ENCODE measurements at places on chromosomes 5 and 9.

DNA sequence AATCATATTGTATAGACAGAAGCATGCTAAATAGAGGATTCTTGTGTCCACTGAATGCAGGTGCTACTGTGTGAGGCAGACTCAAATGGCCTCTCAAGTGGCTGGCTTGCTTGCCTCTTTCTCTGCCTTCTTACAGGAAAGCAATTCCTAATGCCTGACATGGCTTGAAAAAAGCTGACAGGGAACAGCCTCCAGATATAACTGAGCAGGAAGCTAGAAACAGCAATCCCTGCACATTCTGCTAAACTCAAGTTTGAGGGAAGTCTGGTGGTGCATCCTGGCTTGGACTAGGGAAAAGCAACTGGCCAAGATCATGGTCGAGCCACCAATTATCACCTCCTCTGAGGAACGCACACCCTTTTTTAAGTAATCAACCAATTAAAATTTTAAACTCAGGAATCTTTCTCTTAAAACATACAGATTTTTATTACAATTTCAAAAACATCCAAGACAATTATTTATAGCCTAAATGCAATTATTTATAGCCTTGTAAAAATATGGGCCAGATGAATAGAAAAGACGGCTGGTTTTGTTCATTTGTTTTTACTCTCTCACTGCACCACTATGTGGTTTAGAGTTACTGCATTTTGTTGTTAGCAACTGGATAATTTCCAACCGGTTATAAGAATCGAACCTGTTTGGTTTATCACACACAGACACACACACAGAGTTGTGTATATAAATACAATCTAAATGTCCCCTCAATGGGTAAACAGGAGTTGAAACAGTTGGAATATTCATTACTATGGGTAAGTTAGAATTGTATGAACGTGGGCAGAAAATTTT, 290.9 kb upstream of the ANKRD55 start:
- DNase-seq, result no peak

GRCh38 chr9:115766370-115766955, 387.1 kb upstream of the PAPPA start:
- no peak for DNase-seq

DNA sequence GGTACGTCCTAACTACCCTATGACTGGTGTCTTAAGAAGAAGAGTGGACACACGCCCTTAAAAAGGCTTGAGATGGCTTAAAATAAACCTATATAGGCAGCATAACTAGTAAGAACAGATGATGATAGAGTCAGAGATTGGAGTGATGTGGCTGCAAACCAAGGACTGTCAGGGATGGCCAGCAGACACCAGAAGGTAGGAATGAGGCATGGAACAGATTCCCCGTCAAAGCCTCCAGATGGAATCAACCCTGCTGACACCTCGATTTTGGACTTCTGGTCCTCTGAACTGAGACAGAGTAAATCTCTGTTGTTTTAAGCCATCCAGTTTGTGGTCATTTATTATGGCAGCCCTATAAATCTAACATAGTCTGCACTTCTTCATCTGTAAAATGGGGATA, 7.4 kb downstream of the TMOD1 start:
- no peak for DNase-seq

DNA sequence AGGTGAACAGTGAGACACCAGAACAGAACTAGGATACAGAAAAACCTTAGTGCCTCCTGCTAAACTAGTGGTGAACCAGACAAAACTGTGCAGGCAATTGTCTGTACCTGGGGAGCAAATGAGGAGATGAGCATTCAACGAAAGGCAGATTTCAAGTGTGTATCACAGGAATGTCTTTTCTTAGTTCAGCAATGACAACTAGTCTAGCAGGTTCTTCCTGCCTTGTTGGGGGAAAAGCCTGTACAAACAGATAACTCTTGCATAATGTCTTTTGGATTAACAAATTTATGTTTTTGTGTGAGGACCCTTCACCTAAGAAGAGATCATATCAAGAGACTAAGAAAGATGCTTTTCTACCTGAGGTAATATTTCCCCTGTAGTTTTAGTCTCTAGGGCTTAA, 21.8 kb upstream of the DENND4C start:
- no peak for DNase-seq

DNA sequence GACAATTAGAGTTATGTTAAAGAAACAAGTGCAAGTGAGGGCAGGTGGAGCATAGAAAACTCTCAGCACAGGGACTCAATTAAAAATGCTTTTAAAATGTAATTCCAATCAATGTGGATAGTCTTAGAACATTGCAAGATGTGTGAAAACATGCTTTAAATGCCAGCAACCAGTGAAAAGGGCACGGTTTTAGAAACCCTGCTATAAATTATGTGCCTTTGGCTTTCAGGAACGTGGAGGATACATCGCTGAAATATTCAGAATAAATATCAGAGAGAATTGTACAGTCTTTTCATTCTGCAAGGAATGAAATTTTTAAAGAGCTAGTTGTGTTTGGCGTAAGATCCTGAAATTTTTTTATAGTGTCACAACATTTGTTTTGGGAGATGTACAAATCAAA, 101.1 kb downstream of the TLE4 start:
- DNase-seq, result no peak

DNA sequence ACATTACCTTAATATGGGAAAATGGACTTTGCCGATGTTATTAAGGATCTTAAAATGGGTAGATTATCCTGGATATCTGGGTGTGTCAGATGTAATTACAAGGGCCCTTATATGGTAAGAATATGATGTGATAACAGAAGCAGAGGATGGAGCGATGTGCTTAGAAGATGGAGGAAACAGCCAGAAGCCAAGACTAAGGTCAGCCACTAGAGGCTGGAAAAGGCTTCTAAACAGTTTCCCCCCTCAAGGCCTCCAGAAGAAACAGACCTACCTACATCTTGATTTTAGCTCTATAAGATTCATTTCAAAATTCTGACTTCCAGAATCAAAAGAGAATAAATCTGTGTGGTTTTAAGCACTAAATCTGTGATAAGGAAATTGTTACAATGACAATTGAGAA, 131.9 kb downstream of the CAAP1 start:
- DNase-seq, result no peak

DNA sequence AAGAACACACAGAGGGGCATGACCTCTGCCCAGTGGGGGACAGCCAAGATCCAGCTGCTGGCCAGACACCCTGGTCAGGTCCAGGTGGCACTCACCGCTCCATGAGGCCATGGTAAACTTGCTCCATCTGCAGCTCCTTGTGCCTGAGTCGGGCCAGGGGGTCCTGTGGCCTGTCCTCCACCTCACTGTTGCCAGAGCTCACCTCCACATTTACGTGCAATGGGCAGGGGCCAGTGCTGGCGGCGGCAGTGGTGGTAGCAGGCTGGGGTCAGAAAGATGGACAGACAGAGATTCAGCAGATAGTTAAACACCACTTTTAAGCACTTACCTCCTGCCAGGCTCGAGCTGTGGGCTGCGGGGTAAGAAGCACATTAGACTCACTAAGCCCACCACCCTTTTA, 28.0 kb downstream of the AKNA start:
- DNase-seq, result no peak

DNA sequence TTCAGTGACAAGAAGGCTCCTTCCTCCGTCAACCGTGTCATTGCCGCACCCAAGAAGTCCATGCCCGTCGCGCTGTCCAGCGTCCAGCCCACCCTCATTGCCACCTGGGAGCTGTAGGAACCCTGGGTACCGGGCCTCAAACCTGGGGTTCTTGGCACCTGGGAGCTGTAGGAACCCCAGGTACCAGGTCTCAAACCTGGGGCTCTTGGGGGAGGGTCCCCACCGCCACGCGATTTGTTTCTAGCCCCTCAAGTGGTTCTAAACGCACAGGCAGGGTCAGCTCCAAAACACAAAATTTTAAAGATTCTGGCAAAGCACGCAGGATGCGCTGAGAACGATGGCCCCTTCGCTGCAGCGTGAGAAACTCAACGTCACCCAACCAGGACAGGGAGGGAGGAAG, 17.7 kb downstream of the LHX3 start:
- DNase-seq, result no peak

DNA sequence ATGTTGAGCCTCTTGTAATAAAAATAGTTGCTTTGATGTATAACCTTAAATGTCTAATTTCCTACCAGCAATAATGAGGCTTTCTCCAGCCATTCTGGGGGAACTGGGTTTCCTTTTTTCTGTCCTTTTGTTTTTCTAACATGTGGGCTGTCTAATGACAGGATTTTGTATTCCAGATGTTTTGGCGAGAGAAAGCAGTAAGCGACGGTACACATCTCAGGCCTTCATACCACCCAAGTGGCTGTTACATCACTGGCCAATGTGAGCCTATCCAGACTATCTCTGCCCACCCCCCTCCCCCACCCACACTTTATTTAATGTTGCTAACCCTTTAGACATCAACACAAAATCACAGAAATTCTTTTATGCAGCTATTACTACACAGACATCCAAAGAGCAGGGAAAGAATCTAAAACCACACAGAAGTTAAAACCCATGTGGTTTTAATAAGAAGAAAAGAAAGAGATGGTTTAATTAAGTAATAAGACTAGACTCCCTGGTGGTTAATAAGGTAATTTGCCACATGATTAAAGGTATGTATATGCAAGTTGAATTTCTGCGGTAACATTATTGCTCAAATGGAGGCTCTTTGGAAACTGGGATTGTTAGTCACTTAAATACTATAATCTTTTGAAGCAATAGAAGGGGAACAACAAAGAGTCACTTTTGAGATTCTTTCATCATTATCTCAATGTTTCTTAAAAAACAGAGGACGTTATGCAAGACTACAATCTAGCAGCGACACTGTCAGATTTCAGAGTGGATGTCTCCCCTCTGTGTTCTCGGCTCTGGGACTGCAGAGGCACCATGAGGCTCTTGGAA, 365.1 kb downstream of the ENC1 start:
- DNase-seq, result no peak

DNA sequence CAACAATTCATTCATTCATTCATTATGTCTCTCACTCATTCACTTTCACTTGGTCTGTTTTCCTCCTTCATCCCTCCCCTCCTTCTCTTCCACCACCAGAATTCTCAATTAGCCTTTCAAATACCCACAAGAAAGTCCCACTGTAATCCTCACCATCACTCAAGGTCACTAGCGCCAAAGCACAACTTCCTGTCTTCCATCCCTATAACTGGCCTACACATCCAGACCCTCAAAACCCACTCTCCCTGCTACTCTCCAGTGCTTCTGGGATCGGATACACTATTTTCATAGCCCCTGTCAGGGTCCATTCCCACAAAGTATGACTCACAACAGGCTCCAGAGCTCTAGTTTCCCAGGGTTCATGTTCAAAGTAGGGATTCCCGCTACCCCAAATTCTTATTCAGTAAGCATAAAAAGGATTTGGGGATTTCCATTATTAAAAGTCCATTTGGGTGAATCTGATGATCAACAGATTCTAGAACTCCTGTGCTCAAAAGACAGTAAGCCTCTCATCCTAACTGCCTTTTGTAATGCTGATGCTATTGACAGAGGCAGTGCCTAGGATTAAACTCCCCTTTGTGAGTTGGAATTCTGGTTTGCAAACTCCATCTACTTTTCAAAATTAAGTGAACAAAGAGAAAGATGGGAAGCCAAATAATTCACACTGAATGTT, 250.9 kb downstream of the SEMA5A start:
- DNase-seq, result no peak

GRCh38 chr9:30235564-30235963, 2148.9 kb upstream of the ACO1 start:
- DNase-seq, result no peak

- no peak for DNase-seq
These were observed 600 bp downstream of the ENC1 start for GRCh38 chr5:74639807-74640449.

- DNase-seq, result no peak
These were observed 500.2 kb downstream of the SPOCK1 start for GRCh38 chr5:136998854-136999357.

DNA sequence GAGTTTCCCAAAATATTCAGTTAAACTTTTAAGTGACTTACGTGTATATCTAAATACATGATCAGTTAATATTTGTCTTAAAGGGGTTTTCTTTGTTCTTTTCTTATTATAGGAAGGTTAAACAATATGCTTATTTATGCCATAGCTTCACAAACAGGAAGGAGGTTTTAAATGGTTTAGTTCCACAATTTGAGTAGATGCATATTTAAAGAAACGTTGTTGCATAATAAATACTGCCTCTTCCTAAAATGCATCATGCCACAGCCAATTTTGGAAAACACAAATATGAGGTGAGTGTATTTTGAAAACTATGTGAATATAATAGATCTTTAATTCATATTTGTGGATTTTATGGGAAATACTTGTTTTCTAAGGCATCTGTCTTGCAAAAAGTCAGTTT, 2.5 kb upstream of the ADRB2 start:
- DNase-seq, result no peak

All from stimulated activated CD8-positive, alpha-beta memory T cell treated with anti-CD3 and anti-CD28 coated beads, Interleukin-12 subunit alpha, Interleukin-12 subunit beta, amount 100 ng/mL, for 1 hour (primary cell).